ENCODE measurements at places on chromosomes 7 and 10. TPM values are rescaled to one million over a fixed set of nuclear protein-coding genes. Genes with fewer than 3 reads are reported as not detected.
A peak's percentile ranks its signal among the peaks of the same experiment; 100 is the strongest.

Gene TRIM73
- 6.4 TPM for total RNA-seq

GRCh38 chr10:132153616-132154217, 33.0 kb upstream of the DPYSL4 start:
- no peak for DNase-seq

DNA sequence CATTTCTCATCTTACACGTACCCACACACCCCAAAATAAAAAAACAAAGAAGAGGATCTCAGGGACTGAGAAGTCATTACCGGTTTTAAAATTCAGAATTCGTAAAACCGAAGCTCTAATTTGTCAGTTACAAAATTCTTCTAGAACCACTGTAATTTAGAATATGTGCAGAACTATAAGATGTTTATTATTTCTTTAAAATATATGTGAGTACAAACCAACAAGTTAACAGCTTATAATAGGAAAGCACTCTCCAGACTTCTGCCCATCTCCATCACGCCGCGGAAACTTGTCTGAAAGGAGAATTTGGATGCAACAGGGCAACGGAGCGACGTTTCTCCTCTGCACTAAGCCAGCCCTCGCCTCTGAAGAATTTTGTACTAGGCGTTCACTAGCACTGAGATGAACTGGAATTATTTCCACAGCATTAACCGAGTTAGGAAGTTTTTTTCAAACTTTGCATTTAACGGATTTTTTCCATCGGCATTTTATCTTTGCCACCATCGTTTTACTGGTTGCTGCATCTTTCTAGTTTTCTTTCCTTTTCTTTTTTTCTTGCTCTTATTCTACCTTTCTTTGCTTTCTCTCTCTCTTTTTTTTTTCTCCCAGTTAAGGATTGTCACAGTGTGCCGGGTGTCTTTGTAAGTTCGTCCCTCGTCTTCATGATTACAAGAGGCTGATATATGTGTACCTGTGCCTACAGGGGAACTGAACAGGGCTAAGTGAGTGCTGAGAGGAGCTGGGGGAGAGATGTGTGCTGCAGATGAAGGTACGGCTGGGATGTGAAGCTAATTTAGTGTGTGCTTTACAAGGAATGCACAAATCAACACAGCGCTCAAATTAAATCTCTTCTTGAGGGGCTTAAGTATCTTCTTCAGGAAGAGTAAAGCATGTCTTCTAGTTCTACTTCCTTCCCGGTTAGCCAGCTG, 295.9 kb upstream of the NFE2L3 start:
- no peak for DNase-seq

GRCh38 chr7:149716932-149717307, 56.5 kb downstream of the ZNF467 start:
- DNase-seq, result no peak

Gene DGKI
- total RNA-seq, result 0.52 TPM

DNA sequence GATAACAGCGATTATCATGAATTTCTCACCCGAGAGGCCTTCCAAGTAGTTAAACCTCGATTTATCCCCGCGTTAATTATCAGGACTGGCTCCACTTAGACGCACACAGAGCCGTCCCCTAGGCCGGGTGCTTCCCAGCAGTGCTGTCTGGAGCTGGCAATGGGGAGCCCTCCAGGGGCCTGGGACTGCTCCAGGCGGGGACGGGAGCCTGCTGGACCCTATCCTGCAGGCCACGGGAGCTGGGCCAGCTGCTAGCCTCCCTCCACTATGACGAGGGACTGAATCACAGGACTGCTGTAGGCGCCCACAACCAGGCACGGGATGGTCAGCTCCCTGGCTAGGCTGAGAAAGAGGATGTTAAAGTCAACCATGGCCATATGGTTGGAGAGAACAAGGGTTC, 229.1 kb downstream of the ELFN1 start:
- peak; percentile 35 for DNase-seq

DNA sequence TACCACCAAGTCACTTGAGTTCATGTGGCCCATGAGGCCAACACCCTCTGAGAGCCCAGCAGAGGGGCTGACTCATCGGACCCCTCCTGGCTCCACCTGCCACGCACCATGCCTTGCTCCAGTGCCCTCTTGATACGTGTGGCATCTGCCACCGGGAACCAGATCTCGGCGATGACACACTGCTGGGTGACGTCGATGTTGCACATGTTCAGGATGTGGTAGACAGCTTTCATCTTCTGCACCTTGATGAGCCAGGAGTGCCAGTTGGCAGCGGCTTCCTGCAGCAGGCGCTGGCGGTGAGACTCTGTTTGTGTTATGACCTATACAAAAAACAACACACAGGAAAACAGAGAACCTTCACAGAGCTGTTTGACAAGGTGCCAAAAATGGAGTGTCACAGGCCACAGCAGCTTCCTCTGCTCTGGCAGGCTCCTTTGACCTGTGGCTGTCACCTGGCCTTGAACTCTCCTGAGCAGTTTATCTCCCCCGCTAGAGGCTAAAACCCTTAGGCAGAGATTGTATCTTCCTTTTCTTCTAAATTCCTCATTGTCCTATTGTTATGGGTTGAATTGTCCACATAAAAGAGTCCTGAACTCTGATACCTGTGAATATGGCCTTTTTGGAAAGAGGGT, 45.2 kb upstream of the TMEM213 start:
- peak; percentile 98 for DNase-seq

Gene UFSP1
- 10.5 TPM for total RNA-seq

Gene OR9A2
- total RNA-seq, result not detected

GRCh38 chr7:55723621-55723941, 139.0 kb downstream of the SEPTIN14 start:
- DNase-seq, result no peak

DNA sequence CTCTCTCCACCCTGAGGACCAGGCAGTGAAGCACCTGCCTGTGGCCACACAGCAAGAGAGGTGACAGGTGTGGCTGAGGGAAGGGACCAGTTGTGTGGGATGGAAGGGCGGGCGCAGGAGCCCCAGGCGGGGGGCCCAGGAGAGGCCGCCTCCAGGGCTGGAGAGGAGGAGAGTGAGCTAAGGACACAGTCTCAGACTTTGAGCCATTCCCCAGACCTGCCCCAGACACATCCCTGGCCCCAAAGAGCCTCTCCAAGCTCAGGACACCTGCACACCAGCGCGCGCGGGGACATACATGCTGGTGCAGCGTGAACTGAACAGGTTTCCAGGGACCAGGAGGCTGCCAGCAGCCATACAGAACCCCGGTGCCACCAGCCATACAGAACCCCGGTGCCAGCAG, 237.3 kb downstream of the MAD1L1 start:
- DNase-seq, result no peak

DNA sequence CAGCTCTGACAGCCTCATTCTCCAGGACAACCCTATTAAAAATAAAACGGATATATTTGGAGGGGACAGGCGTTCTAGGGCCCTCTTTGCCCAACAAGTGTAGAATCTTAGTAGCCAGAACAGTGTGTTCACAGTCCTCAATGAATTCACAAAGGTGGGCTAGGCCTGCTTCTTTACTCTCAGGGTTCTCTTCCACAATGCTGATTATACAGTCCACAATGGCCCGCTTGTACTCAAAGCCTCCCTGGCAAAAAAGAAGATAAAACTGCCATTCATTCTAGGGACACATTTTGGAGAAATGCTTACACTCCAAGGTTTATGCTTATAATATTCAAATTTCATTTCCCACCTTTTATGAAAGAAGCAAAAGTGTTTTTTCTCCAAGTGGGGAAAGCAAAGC, 62.6 kb downstream of the MEST start:
- no peak for DNase-seq

DNA sequence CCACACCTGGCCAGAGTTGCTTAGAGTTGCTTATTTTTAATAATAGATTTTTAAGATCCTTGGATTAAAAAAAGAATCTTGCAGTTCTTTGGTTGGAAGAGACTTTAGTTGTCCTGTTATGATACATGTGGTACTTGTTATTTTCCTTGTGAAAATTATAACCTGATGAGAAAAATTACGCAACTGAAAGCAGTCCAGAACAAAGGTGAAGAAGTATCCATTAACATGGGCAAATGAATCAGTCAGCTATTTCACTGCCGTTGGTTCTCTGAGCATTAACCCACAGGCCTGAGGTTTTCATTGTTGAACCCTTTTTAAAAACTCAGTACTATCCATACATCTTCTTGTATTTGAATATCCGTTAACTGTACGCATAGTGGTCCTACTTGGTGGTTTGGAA, 68.2 kb downstream of the GALNT11 start:
- DNase-seq, result no peak

DNA sequence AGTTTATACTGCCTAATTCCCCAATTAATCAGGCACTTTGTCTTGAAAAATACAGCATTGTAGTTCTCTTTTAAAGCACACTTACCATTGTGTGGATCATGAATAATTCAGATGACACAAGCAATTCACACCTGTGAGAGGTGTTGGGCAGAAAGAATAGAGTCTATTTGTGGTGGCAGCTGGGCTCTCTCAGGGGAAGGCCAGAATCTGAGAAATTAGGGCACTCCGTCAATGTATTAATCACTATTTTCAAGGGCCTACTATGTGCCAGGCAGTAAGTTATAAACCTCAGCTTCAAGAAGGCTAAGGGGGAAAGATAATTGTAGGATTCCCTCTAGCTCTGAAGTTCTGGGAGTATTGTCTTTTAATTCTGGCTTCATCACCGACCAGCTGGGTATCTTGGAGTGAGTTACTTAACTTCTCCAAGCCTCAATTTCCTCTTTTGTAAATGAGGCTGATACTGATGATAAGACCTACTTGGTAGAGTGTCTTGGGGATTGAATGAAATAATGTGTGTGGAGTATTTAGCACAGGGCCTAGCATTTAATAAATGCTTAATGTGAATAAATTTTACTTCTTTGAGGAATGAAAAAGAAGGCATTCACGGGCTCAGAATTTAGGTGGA, 2.5 kb downstream of the CHN2 start:
- DNase-seq, result no peak

Gene SSC4D
- total RNA-seq, result 0.86 TPM

Gene PHTF2
- total RNA-seq, result 13.9 TPM

- DNase-seq, result peak; percentile 83
These were observed 55.0 kb upstream of the AKR1E2 start for GRCh38 chr10:4770801-4771553.
